ENCODE measurements at places on chromosomes 7 and 10.

- no peak for DNase-seq
Observed at GRCh38 chr10:92244796-92245195, 46.1 kb downstream of the CPEB3 start.

DNA sequence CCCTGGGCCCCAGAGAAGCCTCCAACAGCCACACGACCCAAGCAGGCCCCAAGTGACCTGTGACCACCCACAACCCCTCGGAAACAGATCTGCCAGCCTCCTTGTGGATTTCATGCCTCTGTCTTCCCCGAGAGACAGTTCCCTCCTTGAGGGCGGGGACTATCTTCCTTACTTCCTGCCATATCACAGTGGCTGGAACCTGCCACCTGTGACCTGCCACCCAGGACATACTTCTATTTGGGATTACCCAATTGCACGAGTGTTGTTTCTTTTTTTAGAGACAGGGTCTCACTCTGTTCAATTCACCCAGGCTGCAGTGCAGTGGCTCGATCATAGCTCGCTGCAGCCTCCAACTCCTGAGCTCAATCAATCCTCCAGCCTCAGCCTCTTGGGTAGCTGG, 25.9 kb downstream of the TNRC18 start:
- no peak for DNase-seq

GRCh38 chr10:34761453-34761852, 53.6 kb downstream of the PARD3 start:
- DNase-seq = no peak

- DNase-seq = no peak
Observed at GRCh38 chr10:11724938-11725776, 17.0 kb upstream of the ECHDC3 start.

GRCh38 chr7:155685070-155685790, 40.8 kb downstream of the RBM33 start:
- no peak for DNase-seq
